ENCODE measurements at places on chromosomes 16 and 17. TPM values are rescaled to one million over a fixed set of nuclear protein-coding genes. Genes with fewer than 3 reads are reported as not detected.

- no peak for DNase-seq
These were observed 835.1 kb downstream of the KCNJ2 start for GRCh38 chr17:71004413-71004812.

DNA sequence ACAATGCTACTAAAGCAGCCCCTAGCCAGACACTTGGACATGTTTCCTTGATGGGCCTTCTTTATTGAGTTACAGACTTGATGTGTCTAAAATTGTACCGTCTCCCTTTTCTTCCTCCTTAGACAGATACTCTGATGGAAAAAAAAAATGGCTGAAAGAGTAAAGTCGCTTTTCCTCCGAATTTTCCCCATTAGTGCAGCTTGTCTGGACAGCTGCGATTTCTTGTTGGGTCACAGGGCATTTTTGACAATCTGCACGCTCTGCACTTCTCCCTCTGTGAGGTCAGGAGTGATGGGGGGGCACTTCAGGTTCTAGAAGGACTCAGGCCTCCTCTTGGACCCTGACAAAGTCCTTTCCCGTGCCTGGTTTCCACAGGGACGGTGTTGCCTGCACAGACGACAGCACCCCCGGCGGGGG is 968 bp upstream of the PRKAR1A start:
- DNase-seq, result no peak

- DNase-seq, result no peak
These were observed 4.3 kb upstream of the AKAP1 start for GRCh38 chr17:57080718-57081117.

DNA sequence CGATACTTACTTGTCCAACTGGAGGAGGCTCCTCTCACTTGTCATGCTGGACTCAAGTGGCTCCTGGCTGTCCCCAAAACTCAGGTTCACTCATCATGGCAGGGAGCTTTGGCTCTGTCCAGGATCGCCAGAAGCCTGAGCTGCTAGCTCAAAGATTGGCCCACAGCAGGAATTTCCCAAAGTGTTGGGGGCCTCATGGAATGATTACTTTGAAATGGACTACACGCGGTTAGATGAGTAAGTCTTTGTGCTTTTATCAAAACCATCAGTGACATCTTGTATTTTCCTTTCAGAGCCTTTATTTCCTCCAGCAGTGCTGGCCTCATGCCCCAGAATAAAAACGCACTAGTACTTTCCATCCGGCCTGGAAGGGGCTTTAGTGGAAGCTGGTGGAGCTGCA is 29.2 kb upstream of the PHB1 start:
- no peak for DNase-seq

- DNase-seq, result no peak
These were observed 17.3 kb upstream of the SNN start for GRCh38 chr16:11650641-11651591.

DNA sequence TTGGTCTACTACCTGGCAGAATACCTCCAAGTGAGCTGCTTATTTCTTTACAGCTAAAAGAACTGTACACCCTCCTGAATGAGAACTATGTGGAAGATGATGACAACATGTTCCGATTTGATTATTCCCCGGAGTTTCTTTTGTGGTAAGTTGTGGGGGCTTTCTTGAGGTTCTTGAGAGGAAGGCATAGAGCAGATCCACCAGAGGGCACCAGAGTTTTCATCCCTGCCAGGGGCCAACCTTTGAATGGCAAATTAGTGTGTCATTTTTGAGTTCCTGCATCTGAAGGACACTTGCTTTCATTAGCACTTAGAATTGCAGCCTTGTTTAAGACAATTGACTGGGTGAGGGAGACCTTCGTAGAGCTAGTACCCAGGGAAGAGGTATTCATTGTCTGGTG is 35.0 kb downstream of the NMT1 start:
- DNase-seq, result no peak

DNA sequence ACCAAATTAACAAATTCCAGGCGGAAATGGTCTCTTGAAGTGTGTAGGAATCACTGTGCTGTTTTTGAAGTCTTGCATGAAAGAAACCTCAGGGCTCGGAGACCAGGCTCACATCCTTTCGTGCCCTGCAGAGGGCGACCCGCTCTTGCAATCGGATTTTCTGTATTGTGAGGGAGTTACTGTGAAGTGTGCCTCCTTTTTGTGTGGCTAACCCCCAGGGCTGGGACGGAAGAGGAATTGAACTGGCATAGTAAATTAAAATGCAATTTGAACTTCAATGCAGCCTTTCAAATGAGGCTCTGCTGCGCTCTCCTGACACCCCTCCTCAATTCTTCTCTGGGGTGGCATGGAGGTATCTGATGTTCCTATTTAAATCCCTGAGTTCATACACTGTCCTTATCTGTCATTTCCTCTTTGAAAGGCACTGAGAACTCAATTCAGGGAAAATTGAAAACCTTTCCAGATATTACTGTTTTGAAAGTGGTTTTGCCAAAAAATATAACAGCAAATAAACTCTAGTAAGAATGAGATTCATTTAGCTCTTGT is 51.5 kb upstream of the MGAT5B start:
- peak; percentile 22 for DNase-seq

DNA sequence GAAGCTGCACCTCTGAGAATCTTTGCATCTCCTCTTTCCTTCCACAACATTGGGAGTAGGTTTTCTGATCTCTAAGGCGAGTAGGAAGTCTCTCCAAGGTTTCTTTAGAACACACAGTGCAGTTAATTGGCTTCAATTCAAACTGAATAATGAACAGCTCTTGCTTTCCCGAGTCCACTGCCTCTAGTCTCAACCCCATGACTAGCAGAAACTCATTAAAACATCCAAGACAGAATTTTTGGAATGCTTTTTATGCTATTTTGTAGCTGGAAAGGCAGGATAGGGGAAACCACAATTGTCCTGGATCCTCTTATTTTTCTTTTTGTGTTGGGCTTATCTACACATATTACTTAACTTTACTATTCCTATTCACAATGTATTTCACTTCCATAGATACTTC is 206.6 kb downstream of the CDH8 start:
- no peak for DNase-seq

- DNase-seq, result no peak
These were observed 232.1 kb downstream of the C16orf78 start for GRCh38 chr16:49605536-49606254.

DNA sequence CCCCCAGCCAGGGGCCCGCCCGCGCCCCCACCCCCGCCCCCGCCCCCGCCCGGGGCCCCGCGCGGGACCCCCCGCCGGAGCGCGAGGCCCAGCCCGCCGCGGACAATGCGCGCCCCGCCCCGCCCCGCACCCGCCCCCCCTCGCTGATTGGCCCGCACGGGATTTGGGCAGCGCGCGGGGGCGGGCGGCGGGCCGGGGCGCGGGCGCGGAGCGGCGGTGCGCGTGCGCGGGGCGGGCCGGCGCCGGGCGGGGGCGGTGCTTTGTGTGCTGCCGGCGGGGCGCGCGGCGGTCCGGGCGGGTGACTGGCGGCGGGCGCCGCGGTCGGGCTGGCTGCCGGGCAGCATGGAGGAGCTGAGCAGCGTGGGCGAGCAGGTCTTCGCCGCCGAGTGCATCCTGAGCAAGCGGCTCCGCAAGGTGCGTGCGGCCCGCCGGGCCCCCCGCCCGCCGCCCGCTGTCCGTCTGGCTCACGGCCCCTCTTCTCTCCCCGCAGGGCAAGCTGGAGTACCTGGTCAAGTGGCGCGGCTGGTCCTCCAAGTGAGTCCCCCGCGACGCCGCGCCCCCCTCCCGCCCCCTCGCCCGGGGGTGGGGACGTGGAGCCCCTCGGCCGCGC is at the start of gene CBX2:
Gene CBX2 (plus strand): TSS at position 255 of the 610 bp plus-strand sequence. CDS start 88 bp downstream, at position 343.
- peak; percentile 79 for DNase-seq

DNA sequence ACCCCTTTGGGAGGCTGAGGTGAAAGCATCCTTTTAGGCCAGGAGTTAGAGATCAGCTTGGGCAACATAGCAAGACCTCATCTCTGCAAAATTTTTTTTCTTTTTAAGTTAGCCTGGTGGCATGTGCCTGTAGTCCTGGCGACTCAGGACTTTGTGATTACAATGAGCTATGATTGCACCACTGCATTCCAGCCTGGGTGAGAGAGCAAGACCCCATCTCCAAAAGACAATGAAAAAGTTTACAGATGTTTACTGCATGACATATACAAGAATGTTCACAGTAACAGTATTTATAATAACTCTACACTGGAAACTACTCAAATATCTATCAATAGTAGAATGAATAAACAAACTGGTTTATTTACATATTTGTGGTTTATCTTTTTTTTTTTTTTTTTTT is 33.1 kb upstream of the CCL22 start:
- DNase-seq, result no peak

DNA sequence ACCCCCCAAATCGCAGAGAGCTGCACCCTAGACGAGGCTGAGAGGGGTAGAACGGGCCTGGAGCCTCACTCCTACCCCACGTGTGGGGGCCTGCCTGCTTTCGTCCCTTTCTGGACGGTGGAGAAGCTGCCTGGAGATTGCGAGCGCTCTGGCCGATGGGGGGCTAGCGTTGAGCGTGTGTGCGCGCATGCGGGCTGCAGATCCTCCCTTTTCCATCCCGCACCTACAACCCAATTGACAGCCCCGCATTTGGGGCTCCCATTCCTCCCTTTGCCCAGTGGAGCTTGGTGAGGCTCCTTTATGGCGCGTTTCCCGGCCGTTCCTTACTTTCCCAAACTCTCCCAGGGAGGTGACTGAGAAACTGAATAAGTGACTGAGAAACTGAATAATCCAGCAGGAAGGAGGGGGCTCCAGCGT is 907 bp upstream of the ESRP2 start:
- no peak for DNase-seq

DNA sequence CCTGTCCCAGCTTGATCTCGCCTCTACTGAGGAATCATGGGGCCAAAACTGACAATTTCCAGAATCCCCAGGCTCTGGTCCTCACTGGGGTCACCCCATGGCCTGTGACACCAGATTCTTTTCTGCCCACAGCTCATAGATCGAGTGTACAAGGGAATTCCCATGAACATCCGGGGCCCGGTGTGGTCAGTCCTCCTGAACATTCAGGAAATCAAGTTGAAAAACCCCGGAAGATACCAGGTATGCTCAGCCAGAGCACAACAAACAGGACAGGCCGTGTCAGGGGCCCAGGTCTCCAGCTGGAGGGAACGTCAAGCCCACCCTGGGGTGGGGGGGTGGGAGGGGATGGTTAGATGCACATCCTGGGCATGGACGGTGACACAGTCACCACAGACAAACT is 17.5 kb downstream of the USP6 start:
- DNase-seq, result no peak

DNA sequence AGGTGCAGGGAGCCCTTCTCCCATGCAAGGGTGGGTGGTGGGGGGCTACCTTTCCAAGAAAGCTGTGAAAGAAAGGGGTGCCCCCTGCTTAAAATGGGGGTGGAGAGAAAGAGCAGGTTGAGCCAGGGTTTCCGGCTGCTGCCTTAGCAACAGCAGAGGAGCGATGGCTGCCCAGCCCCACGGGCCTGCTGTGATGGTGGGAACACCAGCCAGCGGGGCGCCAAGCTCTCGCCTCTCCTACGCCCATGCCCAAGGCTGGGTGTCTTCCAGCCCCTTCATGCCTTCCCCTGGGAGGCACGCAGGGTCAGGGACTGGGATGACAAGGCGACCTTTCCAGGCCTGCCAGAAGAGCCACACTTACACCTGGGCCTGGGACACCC is 3.0 kb downstream of the FMNL1 start:
- DNase-seq, result no peak

GRCh38 chr16:56860226-56861020 is 4.6 kb upstream of the SLC12A3 start:
- DNase-seq, result no peak

DNA sequence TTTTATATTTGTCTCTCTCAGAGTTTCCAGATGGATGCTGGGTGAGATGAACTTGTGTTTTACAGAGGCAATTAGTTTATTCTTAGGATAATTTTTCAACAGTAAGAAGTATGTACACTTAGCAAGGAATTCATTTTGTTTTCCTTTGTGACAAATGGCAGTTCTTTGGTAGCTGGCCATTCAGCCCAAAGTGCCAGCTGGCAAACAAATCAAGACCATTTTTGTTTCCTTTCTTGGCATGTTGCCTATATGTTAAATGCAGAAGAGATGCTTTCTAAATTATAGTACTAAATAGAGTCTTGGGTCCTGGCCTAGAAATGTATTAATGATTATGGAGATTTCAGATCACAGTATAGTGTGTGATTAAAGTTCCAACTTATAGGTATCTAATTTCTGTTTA is 337.1 kb downstream of the CNTNAP4 start:
- no peak for DNase-seq

DNA sequence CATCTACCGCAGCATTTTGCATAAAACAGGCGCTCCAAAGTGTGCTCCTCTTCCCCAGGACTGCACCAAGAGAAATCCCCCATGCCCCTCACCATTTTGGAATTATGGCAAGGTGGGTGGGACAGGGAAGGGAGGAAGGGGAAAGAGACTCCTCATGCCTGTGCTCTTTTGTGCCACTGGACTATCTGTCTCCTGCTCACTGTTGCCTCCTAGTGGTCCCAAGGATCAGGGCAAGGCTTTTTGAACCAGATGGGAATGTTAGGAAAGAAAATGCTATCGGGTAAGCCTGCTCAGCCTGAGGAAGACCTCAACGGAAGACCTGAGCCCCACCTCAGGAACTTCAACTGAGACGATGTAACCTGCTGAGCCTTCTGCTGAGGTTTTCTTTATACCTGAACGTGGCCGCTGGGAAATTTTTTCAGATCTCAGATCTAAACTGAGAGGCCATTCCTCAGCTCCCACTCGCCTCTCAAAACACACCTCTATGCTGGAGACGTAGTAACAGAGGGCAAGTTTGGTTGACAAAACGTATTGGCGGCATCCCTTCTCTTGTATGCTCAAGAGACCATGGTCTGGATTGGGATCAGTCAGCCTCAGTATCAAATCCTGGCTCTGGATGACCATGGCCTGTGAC is 58.3 kb downstream of the SPACA3 start:
- no peak for DNase-seq

DNA sequence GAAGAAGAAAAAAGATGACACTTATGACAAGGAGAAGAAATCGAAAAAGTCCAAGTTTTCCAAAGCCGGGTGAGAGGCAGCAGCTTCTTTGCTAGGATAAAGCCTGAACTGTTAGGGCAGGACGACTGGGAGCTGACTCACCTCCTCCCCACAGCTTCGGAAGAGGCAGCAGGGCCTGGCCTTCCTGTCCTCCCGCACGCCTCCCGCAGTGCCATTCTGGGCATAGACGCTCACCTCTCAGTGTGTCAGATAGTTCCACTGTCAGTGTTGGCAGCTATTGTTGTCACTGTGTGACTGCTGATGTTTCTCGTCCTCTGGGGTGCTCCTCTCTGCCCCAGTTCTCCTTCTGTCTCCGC is 12.6 kb downstream of the UBN1 start:
- DNase-seq, result no peak

DNA sequence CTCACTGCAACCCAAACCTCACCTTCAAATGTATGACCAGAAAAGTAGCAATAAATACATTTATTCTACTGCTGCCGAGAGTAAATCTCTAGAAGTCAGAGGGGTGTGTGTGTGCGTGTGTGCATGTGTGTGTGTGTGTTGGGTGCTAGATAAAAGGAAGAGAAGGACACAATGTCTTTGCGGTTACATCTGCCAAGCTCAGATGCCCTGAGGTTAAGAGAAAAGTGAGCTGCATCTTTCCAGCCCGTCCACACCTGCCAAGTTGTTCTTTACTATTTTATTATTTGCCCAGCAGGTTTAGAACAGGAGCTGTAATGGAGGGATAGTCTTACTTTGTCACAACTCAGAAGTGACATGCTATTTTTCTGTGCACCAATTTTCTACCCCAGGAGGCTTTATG is 54.5 kb upstream of the ANKFN1 start:
- no peak for DNase-seq

LITAFD gene
- total RNA-seq, result not detected

G6PC3 gene
- 29.3 TPM for total RNA-seq

MYCBPAP gene
- total RNA-seq, result 0.82 TPM

GCGR gene
- not detected for total RNA-seq

HYDIN gene
- total RNA-seq, result 1.6 TPM

Data from left ventricle myocardium inferior (tissue), 1 donor.